ENCODE measurements at places on chromosomes 4 and X.
A peak's percentile ranks its signal among the peaks of the same experiment; 100 is the strongest.

- DNase-seq = no peak
These were observed 186.4 kb upstream of the PUDP start for GRCh38 chrX:7334253-7334935.

DNA sequence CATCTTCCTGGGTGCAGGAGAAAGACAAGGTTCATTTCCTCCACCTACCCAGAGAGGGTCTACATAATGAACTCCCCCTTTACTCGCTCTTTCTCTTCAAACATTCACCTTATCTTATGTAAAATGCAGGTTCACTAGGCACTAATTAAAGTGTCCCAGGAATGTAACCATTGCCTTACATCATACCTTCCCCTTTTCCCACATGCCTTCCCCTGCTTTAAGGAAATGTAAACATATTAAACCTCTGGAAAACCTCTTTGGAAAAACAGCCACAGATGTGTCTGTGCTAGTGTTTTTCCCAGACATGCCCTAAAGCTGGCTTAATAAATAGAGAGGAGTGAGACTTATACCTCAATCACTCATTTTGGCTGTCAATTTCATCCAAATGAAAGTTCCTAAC is 15.8 kb downstream of the TBC1D9 start:
- no peak for DNase-seq

DNA sequence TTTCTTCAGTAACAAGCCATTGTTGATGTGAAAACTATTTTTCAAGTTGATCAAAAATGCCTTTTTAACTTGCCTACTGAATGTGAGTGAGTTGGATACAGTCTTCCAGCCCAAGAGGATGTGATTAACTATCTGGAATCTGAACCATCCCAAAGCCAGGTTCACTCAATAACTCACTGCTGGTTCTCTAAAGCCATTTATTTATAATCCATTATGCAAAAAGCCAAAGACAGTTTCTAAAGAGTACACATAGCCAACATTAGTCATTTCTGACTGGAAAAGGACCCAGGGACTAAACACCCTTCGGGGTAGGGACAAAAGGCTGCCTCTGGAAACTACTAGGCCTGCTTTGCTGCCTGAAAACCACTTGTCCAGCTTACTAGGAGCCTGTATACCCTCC is 109.6 kb downstream of the SHROOM4 start:
- DNase-seq = no peak

- no peak for DNase-seq
These were observed 87.0 kb downstream of the ANXA3 start for GRCh38 chr4:78638337-78639172.

DNA sequence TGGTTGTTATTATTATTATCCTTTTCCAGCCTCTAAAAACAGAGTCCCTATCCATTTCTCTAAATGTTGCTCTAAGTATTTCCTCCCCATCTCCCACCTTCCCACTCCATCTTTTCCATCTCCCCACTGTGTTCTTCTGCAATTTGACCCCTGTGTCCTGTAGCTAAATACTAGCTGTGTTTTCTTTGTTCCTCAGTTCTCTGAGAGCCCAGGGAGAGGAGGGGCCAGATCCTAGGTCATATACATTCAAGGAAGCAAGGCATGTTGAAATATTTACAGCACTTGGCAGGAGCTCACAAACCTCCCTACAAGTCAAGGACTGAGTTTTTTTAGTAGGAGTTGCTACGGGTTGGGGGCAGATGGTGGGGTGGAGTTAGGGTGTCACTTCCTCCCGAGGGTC is 10.5 kb downstream of the SLC16A2 start:
- peak; percentile 0 for DNase-seq

DNA sequence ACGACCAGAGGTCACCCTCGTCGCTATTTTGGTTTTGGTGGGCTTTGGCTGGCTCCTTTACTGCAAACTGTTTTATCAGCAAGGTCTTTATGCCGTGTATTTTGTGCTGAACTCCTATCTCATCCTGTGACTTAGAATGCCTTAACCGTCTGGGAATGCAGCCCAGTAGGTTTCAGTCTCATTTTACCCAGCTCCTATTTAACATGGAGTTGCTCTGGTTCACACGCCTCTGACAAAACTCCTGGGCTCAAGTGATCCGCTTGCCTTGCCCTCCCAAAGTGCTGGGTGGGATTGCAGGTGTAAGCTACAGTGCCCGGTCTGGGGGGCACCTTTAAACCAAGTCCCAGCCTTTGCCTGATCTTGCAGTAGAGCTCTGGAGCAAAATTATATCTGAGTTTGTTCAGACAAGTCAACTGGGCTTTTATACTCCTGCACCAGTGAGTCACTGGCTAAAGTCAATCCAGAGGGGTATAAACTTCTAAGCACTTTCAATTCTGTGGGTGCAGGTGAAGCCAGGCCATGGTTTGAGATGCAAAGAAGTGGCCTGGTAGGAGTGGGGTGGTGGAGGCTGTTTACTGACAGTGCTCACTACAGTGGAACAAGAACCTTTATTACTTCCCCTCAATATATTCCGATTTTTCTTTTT is 50.2 kb downstream of the MGST2 start:
- no peak for DNase-seq

Measured in neuronal stem cell (in vitro differentiated cells).